ENCODE measurements at places on chromosomes 16 and 17.

DNA sequence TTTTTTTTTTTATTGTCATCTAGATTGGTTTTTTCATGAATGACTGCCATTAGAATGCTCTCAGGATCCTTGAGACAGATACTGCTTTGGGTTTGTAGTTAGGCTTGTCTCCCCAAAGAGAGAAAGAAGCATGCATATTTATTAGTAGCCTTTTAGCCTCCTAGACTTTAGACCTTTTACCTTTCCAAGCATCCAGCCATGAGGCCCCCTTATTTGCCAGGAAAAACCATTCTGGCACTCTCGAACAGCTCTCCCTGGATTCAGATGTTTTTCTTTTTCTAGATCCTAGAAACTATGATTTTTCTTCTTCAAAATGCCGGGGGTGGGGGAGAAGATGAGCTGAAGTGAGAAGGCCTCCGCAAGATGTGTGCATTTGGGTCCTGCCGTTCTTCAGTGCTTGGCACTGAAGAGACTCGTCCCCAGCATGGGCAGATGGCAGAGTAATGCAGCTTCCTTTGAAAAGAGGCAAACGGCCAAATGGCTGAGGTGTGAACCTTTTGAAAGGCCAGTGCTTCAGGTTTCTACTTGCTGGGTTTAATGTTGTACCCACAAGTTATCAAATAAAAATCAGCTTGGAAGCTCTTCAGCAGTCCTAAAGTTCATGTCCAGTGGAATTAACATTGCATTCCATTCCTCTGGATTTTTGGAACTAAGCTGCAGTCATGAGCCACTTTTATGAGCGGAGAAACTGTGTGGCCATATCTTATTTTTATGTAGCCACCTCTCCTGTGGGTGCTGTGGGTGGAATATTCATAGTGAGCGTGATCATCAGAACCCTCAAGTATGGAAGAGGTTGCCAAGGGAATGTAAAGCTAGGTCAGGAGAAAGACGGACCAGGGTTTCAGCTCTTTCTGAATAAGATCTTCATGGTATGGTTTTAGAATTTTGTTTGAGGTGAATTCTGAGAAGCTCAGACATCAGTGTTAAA lies 7.2 kb downstream of the SOCS7 start:
- DNase-seq, result no peak

DNA sequence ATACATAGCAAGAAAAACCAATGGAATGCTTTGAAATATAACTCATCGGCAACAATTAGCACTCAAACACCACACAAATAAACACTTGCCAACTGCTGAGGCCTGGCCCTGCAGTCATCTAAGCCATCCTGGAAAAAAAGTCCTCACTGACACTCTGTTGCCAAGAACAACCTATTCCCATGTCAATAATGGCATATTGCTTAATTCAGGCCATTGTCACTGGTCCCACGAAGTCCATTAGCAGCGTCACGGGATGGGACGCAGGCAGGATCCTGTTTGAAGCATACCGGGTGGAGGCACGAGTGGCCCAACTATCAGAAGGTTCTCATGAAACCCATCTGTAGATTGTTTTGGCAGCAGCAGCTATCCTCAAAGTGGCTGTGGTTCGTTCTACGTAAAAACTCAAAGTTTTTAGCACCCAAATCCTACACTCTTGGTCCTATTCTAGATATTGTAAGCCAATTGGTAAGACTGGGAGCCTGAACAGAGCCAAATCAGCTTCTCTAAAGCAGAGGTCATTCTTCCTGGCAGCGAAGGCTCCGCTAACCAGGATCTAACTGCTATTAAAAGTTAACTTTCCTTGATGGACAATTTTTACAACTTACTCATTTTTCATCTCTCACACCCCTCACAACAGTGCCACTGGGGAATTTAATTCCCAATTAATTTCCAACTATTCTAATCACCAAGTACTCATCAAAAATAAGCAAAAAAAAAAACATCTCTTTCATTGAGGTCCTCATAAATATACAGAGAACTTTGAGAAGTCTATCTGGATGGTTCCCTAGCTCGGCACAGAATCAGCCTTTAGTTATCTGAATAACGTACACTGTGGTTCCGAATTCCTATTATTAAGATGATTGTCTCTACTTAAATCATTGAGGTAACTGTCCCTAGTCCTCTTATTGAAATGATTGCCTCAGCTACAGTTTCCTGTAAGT lies 91.5 kb downstream of the ZFHX3 start:
- no peak for DNase-seq

DNA sequence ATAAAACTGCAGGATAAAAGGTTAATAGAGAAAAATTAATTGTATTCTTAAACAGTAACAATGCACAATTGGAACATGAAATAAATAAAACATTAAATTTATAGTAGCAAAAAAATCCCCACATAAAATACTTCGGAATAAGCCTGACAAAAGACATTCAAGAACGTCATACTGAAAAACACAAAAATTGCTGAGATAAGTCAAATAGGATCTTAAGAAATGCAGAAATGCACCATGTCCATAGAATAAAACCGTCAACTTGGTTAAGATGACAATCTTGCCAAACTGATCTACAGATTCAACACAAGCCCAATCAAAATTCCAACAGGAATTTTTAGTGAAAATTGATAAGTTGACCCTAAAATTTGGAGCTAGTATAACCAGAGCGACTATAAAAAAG lies 76.6 kb downstream of the TBC1D16 start:
- DNase-seq, result no peak

DNA sequence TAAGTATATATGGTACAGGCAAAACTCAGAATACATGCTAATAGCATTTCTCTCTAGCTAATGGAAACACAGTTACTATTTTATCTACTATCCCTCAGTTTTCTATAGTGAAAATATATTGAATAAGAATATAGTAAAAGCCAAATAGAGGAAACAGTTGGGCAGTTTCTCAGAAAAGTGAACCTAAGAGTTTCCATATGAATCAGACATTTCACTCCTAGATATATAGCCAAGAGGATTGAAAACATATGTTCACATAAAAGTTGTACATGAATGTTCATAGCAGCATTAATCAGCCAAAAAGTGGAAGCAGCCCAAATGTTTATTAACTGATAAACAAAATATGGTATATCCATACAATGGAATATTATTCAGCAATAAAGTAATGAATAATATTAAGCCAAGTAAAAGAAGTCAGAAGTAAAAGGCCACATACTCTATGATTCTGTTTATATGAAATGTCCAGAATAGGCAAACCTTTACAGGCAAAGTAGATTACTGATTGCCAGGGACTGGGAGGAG lies 134.6 kb downstream of the CYB561 start:
- DNase-seq, result no peak

DNA sequence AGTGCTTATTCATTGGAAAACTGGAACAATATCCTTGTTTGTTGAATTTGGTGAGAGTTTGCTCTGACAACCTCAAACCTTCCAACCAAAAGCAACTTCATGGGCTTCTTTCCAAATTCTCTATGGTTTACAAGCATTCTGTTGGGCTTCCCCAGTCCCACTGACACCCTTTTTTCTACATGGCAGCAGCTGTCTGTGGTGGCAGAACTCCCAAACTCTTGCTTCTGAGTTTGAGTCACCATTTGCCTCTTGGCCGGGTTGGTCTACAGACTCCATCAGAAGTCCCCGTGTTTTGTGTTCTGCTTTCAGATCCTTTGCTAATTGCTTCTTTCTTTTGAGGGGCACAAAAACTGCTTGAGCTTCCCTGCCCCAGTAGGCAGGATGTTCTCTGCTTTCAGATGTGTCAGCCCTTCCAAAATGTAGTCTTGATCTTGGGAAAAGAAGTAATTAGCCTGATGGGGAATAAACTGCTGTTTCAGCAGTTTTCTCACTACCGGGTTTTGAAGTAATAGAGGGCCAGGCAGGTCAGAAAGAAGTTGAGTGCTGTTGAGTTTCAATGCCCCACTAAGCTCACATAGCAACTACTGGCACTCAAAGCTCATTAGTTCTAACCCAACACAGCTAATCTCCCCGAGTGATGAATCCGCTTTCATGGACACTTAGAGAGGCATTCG lies 80.7 kb downstream of the HS3ST3A1 start:
- no peak for DNase-seq

DNA sequence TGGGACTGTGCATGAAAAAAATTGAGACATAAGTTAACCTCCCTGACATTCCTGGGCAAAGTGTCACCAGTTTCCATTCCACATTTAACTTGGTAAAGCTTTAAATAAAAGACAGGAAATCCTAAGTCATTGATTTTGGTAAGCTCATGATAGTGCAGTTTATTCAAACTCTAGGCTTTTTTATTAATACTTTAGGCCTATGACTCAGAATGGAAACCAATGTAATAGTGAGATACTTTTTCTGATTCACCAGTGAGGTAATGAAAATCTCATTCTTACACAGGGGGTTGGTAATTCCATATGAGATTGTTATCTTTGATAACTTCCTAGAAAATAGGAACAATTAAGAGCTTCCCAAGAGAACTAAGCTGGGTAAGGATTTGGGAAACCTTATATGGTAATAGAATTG lies 91.1 kb downstream of the NLK start:
- no peak for DNase-seq

DNA sequence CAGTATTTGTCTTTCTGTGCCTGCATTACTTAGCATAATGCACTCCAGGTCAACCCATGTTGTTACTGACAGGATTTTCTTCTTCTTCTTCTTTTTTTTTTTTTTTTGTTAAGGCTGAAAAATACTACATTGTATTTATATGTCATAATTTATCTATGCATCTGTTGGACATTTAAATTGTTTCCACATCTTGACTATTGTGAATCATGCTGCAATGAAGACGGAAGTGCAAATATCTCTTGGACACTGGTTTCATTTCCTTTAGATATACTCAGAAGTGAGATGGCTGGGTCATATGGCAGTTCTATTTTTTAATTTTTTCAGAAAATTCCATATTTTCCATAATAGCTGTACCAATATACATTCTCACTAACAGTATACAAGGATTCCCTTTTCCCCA lies 272.7 kb upstream of the PMFBP1 start:
- DNase-seq, result no peak

GRCh38 chr16:68844211-68844564 lies 857 bp downstream of the TANGO6 start:
- DNase-seq, result no peak

- DNase-seq, result no peak
These were observed 89.9 kb downstream of the IRF8 start for GRCh38 chr16:85988723-85989313.

DNA sequence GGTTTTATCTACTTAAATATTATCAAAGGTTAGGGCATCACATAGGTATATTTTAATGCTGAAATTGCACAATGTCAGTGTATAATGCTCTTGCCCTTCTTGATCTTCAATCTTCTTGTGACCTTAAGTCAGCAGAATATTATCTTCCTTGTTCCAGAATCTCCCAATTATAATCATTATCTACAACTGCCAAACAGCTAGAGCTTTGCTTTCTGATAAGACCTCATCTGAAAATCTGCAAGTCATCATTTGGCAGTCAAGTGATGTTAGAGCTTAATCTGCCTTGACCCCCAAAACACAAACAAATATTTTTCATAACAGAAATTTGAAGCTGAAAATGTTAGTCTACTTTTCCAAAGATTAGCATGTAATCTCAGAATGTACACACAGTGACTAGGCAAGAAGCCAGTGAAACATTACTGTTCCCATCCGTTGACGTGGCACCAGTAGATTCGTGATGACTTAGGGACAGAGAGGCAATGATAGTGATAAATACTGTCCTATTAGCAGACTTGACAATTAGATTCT lies 19.8 kb downstream of the REXO5 start:
- no peak for DNase-seq

GRCh38 chr16:15616475-15617165 lies 26.3 kb downstream of the MARF1 start:
- no peak for DNase-seq

- no peak for DNase-seq
These were observed 20.0 kb upstream of the WFIKKN2 start for GRCh38 chr17:50815400-50815799.

DNA sequence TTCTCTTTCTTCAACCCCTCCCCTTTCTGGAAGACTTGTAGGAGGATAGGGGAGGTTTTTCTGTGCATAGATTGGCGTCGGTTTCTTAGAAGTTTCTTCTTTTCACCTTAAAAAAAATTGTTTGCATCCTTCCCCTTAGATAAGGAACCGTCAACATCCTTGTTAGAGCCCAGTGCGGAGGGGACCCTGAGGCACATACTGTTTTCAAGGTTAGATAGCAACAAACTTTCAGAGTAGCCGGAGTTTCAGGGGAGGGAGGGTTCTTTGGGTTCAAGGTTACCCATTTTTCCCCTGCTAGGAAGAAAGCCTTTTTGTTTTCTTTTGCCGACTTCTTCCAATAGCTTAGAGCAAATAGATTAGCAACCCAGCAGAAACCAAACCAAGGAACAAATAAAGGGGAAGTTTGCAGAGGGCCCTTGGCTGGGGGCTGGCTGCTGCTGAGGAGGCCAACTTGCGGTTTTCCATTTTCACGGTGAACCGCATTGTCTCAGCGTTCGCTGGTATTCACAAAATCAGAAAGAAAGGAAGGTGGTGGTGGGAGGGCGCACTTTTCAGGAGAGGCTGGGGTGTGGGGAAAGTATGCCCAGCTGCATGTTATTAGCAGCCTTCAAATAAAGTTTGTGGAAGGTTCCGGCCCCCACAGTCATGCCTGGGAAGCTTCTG lies 28.8 kb downstream of the MSI2 start:
- DNase-seq, result no peak

DNA sequence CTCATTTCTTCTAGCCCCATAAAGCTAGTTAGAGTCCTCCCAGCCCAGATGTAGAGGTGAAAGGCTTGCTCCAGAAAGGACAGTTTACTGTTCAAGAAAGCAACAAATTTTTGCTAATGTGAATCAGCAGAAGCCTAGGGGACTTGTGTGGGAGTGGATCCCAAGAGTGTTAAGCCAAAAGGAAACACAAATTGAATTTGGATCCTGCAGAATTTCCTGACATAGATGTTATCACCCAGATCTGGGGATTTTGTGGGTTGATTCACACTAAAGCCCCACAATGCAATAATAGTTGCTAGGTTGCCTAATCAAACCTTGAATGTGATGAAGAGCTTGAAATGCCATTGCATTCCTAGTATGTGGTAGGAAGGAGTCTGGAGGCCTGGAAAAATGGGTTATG lies 135.2 kb upstream of the HS3ST3A1 start:
- DNase-seq, result no peak

DNA sequence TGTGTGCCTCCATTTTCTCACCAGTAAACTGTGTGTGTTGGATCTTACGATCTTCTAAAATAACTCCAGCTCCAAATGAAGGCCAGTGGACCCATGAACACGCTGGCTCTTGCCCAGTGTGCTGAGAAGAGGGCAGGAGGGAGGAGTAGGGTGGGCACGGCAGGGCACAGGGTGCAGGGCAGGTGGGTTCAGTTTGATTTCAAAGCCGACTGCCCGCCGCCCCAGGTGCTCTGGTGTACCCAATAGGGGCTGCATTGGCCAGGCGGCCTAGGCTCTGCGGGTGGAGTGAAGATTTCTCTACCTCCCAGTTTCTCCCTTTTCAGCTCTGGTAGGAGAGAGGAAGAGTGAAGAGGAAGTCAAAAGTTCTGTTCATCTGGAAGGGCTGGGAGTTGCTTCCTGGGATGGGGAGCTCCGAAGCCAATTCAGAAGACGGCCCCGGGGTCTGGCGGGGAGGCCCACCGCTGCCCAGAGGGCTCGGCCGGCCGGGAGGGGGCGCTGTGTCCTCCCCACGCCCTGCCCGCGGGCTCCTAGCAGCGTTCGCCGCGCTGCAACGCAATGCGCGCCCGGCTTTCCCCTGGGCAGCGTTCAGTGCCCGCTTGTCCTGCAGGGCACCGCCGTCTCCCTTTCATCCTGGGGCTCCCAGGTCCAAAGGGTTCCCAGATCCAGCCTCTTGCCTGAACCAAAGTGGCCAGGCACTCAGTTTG lies 1.1 kb upstream of the CRHR1 start:
- peak; percentile 58 for DNase-seq

GRCh38 chr16:64094992-64095634 lies 1026.8 kb downstream of the CDH11 start:
- no peak for DNase-seq

GRCh38 chr17:64639516-64639915 lies 22.6 kb downstream of the SMURF2 start:
- no peak for DNase-seq
